NCI-H187 treated with DMSO at 0.1 percent for 48 hours (cell line): ENCODE measurements at places on chromosomes 11 and 22.

DNA sequence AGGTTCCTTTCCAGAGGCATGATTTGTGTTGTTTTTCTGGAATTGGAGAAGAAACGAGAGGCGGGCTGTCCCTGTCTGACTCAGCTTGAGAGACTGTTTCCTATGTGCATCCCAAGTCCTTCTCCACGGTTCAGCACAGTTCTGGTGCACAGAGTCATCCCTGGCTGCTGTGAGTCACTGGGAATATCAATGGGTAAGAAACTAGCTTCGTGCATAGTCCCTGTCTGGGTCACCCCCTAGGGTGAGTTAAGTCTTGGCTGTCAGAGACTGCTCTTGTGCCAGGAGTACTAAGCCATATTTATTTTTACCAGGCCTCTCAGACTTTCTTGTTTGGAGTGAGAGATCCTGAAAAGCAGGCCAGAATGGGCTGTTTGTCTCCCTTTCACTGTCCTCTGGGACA is 2.4 kb upstream of the LRP4 start:
- DNase-seq: no peak

DNA sequence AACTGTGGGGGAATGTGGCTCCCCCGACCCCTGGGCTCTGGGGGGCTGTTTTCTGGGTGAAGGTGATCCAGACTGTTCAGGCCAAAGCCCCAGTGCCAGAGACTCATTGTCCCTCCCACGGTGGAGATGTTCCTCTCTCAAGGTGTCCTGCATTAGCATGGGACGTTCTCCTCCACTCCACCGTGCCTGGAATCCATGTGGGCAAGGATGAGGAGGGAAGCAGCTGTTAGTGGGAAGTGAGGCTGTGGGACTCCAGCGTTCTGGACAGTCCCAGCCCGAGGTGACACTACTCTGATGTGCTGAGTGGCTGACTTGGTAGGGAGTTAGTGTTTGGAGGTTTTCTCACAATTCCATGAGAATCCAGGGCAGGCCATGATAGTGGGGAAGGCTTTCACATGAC is 31.4 kb upstream of the CLDN5 start:
- DNase-seq: no peak

DNA sequence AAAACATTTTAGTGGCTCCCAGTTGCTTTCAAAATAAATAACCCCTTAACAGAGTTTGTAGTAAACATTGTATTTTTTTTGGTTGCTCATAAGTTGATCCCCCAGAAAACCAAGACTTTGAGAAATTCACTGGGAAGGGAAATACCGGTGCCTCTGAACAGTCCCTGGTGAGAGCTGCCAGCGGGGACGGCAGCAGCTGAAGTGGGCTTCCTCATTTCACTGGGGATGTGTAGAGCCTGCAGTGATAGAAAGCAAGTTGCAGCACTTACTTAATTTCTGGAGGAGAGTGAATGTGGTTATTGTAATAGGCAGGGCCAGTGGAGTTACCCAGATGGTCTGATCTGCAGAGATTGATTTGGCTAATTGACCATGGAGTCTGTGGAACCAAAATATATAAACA is 18.6 kb upstream of the MCHR1 start:
- no peak for DNase-seq

DNA sequence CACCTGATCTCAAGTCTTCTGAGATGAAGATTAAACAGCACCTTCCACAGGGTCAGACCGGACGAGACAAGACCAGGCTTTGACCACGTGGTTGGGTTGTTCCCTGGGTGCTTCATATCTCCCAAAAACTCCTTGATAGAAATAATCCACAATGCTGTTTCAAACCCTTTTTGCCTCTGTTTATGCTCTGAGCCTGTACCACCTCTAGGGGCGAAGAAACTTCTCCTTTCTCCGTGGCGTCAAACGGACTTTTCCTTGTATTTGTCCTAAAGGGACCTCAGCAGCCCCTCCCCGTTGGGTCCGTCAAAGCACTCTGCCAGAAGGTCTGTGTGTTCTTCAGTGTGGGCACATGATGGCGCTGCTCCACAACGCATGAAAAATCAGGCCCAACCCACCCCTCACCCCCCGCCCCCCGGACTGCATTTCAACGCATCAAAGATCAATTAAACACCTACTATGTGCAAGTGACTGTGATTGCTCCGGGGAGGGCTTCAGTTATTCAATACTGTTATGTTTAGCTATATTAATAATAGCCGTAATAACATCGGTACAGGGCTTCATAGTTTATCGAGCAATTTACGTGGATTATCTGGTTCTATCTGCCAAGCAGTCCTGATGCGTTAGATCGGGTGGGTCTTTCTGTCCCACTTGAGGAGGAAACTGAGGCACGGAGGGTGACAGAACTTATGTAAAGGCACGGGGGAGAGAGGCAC is 17.3 kb upstream of the EIF3D start:
- DNase-seq: no peak

DNA sequence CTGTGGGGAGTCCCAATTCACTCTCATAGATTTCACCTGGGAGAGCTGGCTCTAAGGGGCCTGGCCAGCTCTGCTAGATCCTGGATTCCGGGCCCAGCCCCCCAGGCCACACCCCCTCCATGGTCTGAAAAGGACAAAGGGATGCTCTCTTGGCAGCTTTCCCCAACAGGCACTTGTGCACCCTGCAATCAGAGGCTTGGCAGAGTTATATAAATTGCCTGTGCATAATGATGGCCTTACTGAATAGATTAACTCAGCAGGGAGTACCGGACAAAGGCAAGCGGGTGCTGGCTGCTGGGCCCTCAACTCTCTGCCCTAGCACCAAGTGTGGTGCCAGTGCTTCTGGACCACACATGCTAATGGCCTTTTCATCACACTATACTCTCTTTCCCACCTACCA is 461.6 kb downstream of the BUD13 start:
- DNase-seq: no peak

- DNase-seq: no peak
Observed at GRCh38 chr11:28504555-28505110, 396.4 kb downstream of the METTL15 start.

GRCh38 chr22:44801476-44801875 is 49.1 kb downstream of the ARHGAP8 start:
- DNase-seq: no peak

DNA sequence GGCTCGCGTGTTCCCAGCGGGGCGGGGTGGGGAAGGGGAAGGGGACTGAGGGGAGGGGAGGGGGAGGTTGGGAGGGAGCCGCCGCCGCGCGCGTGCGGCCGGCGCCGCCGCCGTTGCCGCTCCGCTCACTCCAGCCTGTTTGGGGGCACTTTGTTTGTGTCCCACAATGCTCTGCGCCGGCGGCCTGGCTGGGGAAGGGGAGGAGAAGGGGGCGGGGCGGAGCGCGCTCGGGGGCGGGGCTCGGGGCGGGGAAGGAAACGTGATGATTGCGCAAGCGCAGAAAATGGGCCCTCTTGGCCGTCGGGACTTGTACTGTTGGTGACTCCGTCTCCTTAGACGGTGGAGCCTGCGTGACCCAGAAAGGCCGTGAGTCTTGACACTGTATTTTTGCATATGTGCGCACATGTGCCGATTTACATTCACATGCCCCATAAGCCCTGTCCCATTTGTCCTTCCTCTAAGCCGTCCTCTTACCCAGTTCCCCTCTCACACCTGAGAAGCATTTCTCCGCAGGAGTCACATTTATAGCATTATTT is at the start of gene ZBTB44:
TSS of gene ZBTB44 (minus strand) at position 168 of the 536 bp plus-strand sequence. CDS start 53,044 bp downstream, outside the sequence.
- peak; percentile 43 for DNase-seq

DNA sequence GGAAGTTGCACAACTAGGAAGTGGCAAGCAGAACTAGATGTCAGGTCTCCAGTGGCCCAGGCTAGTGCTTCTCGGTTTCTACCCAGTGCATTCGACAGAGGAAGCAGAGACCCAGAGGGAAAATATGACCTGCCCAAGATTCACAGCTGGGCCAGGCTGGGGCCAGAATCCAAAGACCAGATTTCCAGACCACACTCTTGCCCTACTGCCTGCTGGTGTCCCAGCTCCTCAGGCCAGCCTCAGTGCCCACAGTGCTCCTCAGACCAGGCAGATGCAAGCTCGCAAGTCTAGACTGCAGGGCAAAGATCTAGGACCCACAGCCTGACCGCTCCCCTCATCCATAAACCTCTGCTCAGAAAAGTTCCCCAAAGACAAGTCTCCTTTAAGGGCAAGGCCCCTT is 262.6 kb downstream of the BUD13 start:
- DNase-seq: no peak

DNA sequence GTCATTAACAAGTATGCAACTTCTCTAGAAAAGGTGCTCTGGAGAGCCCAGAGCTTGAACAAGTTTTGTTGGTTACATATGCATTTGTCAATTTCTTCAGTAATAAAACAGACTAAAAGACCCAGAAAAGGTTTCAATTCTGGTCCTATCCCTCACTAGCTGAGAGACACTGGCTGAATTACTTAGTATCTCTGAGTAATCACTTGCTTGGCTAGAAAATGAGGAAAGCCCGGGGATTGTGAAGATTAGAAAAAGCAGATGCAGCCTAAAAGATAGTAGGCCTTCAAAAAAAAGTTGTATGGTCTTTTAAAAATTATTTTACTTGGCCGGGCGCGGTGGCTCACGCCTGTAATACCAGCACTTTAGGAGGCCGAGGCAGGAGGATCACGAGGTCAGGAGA is 41.2 kb downstream of the MAPK1 start:
- DNase-seq: no peak

DNA sequence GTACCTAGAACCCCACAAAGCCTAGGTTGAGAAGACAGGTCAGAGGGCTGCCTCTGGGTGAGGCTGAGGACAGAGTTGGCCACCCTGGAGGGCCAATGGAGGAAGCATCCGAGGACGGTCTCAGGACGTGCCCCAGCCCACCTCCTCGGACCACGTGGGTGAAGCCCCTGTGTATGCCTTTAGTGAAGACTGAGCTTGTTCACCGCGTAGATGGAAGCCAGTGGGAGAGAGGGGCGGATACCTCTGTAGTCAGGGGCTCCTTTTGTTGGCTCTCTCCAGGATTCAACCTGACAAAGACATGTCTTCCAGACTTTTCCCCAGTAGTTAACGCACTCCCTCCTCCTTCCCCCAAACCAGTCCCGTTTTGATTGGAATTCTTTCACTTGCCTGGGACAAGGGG is 110.7 kb downstream of the ZBTB16 start:
- DNase-seq: no peak

DNA sequence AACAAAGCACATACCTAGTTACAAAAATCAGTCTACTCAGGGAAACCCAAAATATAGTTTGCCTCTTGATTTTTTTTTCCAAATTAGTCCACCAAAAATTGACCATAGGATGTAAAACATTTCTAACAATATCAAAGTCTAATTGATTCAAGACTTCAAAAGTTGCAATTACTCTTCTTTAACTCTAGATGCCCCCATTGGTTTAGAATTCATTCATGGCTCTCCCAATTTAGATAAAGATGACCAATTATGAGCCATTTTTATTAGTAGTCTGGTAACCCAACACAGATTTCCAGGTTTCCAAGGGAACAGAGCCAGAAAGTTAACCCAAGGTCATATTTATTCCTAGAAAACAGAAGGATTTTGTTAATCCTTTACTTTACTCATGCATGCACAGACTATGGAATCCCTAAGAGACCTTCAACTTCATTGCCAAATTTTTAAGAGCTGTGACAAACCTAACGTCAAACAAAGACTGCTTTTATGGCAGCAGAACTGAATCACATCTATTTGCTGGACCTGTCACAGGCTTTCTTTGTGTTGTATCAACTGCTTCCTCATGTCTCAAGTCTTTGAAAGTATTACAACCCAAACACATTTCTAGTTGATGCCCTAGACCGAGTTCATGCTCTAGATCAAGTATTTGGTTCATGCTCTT is 55.3 kb downstream of the C22orf42 start:
- no peak for DNase-seq

GRCh38 chr11:22555881-22556280 is 69.7 kb downstream of the FANCF start:
- no peak for DNase-seq
